Astrocyte (in vitro differentiated cells and primary cell): ENCODE measurements at places on chromosomes 2 and 18. TPM values are rescaled to one million over a fixed set of nuclear protein-coding genes. Genes with fewer than 3 reads are reported as not detected.

DNA sequence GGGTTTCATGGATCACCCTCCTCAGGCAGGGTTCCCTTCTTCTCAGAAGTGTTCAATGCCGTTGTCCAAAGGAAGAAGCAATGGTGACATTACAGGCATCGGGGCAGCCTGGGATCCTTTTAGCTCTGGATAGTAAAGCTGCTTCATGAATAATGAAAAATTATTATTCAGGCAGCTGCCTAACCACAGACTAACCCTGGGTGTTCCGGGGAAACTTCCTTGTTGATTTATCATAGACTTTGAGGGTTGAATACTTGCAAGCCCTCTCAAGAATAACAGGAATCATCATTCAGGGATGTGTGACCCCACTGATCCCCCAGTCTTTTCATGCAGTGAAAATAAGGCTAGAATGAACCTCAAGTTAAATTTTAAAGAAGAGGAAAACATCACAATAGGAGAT lies 419.4 kb downstream of the MEIS1 start:
- DNase-seq: peak; percentile 70

DNA sequence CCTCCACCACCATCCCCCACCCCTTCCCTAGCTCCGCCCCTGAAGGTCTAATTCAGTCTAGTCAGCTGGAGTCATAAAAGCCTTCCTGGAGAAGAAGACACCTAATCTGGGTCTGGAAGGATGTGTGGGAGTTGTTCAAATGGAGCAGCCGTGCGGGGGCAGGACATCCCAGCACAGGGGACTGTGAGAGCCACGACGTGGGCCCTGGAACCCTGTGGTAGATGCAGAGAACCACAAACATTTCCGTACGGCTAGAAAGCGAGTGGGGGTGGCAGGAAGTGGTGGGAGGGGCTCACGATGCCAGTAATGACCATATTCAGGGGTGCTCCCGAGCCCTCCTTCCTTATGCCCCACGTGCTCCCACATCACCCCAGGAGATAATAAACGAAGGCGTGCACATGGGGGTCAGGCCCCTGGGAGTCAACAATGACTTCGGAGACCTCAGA lies 20.9 kb upstream of the COL6A3 start:
- peak; percentile 91 for DNase-seq

DNA sequence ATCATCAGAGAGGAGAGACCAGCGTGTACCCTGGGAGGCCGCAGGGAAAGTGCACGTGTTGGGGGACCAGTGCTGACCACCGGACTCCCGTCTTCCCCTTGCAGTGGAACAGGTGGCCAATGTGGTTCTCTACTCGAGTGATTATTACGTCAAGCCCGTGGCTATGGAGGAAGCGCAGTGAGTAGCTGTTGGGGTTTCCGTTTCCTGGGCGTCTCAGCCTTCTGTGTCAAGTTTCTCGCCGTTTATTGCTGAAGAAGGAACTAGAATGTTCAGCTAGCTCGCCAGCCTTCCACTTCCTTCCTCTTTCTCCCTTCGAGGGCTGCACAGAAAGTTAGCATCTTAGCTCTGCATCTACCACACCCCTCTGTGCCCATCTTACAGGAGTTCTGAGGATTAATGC lies 22.8 kb upstream of the DGKD start:
- DNase-seq: no peak

GRCh38 chr2:144935736-144936135 lies 415.8 kb upstream of the ZEB2 start:
- no peak for DNase-seq

GRCh38 chr2:237438080-237438940 lies 24.3 kb upstream of the COL6A3 start:
- DNase-seq: no peak

DNA sequence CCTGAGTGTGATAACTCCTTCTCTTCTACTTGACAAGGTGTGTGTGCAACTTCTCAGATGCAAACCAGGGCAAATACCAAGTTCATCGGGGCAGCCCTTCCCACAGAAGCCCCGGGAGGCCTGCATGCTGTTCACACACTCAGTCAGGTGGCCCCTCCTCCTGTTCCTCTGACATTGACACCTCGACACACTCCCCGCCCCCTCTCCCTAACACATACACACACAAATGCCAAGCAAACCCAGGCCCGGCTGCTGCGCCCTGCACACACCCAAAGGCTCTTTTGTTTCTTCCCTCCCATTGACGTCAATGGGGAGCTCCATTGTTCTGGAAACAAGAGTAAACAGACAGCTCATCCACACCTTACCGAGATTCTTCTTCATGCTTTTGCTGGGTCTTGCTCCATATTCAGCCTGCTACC lies 1.7 kb upstream of the PER2 start:
- DNase-seq: peak; percentile 43

DNA sequence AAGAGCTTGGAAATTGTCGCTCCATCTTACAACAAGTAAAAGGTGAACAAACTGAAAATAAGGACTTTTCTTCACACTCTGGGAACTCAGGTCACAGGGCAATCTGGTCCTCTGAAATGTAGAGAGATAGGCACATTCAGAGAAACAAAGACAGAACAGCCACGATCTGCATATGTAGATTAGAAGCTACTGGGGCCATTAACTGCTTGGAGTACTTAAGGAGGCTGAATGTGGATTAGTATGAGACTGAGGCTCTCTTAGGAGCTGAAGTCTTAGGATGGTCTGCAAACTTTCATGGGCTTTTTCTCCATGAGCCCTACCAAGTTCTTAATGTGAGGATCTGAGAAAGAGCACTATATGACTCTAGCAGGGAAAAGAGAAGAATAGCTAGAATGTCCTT lies 265.3 kb upstream of the NXPH2 start:
- no peak for DNase-seq

DNA sequence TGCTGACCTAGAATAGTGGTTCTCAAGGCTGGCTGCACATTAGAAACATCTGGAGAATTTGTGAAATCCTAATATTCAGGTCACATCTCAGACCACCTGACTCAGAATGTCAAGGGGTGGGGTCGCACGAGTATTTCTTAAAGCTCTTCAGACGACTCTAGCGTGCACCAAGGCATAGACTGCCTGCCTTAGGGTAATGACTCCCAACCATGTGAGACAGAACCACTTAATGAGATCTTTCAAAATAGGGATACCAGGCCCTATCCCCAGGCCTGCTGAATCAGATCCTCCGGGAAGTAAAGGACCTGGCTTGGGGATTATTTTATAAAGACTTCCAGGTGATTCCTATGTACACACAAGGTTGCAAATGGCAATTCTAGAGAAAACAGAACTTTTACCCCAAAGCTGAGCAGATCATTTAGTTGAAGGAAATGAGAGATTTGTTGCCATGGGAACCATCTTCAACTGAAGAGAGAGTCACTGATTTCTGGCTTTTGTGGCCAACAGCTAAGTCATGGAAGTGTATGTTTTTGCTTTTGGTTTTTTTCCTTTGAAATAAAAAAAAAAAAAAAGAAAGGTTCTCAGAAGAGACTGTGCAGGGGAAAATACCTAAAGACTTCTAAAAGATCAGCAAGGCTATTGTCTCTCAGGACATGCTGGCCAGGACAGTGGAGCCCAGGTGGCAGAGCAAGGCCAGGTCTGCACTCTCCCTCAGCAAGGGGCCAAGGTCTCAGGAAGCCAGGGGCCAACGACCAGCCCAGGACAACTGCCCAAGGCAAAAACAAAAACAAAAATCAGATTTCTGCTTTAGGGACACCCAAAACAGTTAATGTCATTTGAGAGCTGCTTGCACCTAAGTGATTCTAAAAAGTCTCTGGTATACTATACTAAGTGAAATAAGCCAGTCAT lies 15.3 kb upstream of the LOXHD1 start:
- DNase-seq: peak; percentile 56

- DNase-seq: no peak
These were observed 219.7 kb downstream of the SLC4A10 start for GRCh38 chr2:161843936-161844335.

DNA sequence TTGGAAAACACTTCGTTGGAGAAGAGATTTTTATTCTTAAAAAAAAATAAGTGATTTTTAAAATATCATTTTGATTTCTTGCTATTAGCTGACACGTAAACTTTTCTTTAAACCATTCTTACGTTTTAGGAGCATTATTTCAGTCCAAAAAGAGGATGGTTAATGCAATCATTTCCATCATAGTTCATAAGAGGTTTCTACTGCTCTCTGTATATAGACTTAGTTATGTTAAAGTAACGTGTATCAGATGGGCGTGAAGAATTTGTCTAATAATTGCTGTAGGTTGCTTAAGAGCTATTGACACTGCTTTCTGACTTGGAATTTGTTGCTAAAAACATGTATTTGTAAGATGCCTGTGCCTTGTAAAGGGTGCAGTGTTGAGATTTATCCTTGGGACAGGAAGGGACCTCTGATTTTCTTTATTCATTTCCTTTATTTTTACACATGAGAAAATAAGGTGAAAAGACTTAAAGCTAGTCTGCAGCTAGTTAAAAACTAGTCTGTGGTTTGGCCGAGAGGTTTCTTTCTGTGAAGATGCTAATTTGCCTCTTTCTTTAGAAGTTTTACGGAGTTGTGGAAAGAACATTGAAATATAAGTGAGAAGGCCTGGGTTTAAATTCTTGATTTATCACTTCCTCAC lies 2.9 kb downstream of the ANKRD12 start:
- DNase-seq: no peak

- DNase-seq: peak; percentile 89
These were observed 180.1 kb downstream of the EN1 start for GRCh38 chr2:118667348-118667747.

DNA sequence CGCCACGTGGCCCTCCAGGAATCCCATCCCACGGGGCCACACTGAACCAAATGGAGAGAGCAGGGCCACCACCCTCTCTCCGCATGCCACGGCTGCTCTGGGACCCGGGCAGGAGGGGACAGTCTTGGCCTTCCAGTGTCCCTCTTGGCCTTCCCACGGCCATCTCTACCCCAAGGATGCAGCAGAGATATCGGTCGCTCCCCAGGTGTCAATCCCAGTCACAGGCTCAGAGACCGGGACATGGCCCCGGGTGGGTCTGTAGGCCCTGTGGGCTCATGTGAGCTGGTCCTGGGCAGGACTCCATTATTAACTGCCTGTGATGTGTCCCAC lies 15.3 kb downstream of the CAPN10 start:
- DNase-seq: no peak

- peak; percentile 10 for DNase-seq
These were observed at the start of gene KCNG3 for GRCh38 chr2:42493468-42494354. KCNG3 (minus strand) TSS chr2:42493982; CDS start chr2:42493501, 481 bp downstream.

DNA sequence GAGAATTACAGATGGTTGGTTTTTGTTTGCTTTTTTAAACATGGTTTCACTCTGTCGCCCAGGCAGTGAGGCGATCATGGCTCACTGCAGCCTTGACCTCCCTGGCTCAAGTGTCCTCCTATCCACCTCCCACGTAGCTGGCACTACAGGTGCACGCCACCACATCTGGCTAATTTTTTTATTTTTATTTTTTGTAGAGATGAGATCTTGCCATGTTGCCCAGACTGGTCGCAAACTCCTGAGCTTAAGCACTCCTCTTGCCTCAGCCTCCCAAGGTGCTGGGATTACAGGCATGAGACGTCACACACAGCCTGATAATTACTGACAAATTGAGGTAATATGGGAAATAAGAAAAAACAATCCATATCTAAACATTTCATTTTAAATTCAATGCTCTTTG lies 110.5 kb upstream of the ZSWIM2 start:
- no peak for DNase-seq

DNA sequence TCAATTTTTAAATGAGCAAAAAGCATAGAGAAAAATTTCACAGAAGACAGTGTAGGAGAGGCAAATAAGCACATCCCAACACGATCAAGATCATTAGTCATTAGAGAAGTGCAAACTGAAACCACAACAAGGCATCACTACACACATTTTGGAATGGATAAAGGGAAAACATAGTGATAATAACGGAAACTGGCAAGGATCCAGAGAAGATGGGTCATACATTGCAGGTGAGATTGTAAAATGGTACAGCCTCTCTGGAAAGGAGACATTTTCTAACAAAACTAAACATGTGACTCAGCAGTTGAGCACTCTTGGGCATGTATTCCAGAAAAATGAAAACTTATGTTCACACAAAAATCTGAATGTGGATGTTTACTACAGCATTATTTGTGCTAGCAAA lies 98.3 kb upstream of the TMEM17 start:
- peak; percentile 16 for DNase-seq

DNA sequence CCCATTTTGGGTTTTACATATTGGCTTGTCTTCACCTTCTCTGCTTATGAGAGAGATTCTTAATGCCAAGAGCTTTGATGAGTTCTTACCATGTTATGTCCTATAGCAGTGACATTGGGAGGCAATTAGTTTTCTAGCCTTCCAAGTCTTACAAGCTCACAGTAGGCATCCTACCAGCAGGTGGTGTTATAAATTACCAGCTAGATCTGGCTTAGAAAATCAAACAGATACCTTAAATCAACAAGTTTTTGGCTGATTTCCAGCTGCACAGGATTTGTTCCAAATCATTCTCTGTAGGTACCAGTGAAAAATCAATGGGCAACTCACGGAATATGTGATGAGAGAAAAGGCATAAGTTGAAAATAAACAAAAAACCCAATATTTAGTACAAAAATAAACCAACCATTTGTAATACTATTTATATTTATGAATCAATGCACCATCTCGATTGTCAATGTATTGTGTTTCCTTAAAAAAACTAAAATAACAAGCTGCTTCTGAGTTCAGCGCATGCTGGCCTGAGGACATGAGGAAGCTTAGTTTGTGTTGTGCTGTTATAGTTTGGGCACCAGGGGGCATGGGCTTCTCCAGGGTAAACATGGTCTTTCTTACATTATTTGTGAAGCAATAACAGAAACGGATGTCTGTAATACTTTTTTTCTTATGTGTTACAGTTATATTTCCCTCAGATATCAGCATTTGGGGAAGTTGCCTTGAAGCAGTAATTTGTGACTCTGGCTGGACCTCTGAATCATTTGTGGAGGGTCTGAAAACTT lies 34.1 kb upstream of the NXPH2 start:
- no peak for DNase-seq

DNA sequence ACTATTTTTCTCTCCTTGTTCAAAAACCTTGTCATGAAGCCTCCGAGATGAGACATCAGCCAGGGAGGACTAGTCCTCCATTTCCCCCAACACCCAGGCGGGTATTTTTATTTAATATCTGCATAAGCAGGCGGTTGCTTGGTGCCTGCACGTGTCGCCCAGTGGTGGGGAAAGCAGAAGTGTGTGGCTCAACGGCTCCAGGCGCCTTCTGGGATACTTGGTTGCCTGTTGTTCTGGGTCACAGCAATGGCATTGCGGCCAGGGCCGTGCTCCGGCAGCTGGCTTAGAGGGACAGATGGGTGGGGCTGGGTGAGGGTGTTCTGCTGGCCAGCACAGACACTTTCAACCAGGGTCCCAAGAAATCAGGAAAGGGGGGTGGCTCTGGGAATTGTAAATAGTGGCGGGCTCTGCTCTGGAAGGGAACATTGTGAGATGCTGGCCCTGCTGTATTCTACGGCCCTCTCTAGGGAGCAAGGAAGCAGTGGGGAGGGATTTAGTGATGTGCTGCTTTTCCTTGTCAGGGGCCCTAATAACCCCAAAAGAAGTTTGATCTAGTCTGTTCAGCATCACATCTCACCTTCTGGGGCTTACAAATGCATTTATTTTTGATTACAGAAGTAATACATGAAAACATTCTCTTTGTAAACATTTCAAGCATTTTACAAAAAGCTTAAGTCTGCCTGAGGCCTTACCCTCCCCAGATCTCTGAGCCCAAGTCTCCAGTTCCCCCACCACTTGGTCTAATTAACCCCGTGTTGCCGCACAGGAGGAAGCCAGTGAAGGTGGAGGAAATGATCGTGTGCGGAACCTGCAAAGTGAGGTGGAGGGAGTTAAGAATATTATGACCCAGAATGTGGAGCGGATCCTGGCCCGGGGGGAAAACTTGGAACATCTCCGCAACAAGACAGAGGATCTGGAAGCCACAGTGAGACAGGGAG lies 1.1 kb downstream of the VAMP8 start:
- no peak for DNase-seq

The ALPI gene
- not detected in 2 replicates for total RNA-seq

The CIDEA gene
- 0.43 TPM in 1 of 2 replicates, not detected in the other for total RNA-seq

The BCL11A gene
- 29.8 and 32.0 TPM in 2 replicates for total RNA-seq

The SOCS6 gene
- 20.5 and 24.1 TPM in 2 replicates for total RNA-seq

The NEUROD1 gene
- not detected in 2 replicates for total RNA-seq

The IL1A gene
- 0.31 and 0.43 TPM in 2 replicates for total RNA-seq
